ENCODE measurements at places on chromosomes 6 and 20.

- no peak for DNase-seq
Observed at GRCh38 chr6:89214197-89214596, 3.0 kb downstream of the GABRR1 start.

- DNase-seq, result no peak
Observed at GRCh38 chr20:37914672-37915433, 11.9 kb downstream of the VSTM2L start.

- peak; percentile 78 for DNase-seq
Observed at GRCh38 chr6:150915880-150916265, 50.4 kb downstream of the MTHFD1L start.

- DNase-seq, result peak; percentile 33
Observed at GRCh38 chr6:125220712-125221111, 67.1 kb downstream of the TPD52L1 start.

- DNase-seq, result no peak
Observed at GRCh38 chr20:52054123-52054522, 137.5 kb downstream of the ZFP64 start.

DNA sequence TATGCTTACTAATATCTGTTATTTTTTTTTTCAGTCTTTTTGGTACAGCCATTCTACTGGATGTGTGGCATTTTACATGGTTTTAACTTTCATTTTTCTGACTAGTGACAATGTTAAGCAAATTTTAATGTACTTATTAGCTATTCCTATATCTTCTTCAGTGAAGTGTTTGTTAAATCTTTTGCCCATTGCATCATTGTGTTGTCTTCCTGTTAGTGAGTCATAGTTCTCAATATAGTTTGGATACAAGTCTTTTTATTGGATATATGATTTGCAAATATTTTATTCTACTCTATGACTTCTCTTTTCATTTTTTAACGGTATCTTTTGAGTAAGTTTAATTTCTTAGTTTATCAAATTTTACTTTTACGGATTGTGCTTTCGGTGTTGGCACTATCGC is 519.4 kb downstream of the CDKAL1 start:
- peak; percentile 44 for DNase-seq

DNA sequence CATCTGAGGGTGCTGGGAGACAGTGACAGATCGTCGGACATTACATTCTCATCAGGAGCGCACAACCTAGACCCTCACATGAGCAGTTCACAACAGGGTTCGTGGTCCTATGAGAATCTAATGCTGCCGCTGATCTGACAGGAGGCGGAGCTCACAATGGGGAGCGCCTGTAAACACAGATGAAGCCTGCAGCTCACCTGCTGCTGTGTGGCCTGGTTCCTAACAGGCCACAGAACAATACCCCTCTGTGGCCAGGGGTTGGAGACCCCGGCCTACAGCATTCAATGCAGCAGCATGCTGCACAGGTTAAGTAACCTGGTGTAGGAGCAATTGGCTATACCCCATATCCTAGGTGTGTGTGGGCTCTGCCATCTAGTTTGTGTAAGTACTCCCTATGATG is 19.5 kb downstream of the ANKRD60 start:
- DNase-seq, result no peak

GRCh38 chr6:148535976-148536375 is 193.3 kb downstream of the SASH1 start:
- no peak for DNase-seq

- DNase-seq, result no peak
Observed at GRCh38 chr20:25281541-25281991, 33.7 kb downstream of the PYGB start.

DNA sequence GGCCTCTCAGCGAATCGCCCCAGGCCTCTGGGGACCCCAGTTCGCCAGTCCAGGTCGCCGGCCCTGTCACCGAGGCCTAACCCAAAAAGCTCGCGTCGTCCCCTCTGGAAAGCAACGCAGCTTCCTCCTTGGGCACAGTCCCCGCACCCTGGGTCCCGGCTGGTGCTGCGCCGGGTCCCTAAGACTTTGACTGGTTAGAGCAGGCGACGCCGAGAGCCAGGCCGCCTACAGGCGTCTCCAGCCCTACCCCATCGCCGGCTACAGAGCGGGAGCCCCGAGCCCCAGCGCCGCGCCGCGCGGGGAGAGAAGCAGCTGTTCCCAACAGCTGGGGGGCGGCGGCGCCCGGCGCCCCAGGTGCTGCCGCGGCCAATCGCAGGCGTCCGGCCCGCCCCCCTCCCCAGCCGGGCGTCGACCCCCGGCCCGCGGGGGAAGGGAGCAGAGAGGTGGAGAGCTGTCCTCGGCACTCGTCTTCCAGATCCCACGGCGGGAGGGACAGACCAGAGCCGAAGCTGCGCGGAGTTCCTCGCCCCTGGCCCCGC is 540 bp upstream of the RBM24 start:
- DNase-seq, result peak; percentile 11

- DNase-seq, result no peak
Observed at GRCh38 chr6:128357392-128358130, 162.8 kb downstream of the PTPRK start.

- no peak for DNase-seq
Observed at GRCh38 chr6:137105375-137105774, 60.6 kb upstream of the IL20RA start.

DNA sequence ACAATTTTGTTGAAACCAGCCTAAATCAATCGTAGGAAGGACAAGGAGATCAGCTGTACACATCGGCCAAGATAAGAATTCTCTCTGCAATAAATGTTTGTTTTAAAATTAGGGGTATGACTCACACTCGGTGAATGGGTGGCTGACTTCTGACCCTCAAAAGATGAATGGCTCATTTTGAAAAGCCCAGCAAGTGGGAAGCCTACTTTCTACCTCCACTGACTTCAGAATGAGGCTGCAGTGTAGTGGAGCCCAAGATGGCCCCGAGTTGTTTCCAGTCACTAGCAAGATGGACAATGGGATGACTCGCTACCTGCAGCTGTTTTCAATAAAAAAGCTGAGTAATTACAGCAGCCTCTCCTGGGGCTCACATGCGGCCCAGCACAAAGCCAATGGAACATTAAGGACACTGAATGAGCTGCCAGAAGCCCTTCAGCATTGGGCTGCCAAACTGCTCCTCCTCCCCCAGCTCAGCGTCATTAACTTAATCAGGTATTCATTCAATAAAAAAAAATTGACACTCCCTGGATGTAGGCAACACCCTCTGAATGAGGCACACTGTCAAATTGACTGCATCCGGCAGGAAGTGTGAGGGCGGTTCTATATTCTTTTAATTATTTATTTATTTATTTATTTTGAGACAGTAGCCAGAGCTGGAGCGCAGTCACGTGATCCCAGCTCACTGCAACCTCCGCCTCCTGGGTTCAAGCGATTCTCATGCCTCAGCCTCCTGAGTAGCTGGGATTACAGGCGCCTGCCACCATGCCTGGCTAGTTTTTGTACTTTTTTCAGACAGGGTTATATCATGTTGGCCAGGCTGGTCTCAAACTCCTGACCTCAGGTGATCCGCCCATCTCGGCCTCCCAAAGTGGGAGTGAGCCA is 107.3 kb downstream of the GMPR start:
- peak; percentile 65 for DNase-seq

- DNase-seq, result peak; percentile 45
Observed at GRCh38 chr20:43959079-43959919, 44.6 kb downstream of the TOX2 start.

- no peak for DNase-seq
Observed at GRCh38 chr6:117501722-117502121, 19.2 kb downstream of the DCBLD1 start.

- no peak for DNase-seq
Observed at GRCh38 chr20:35640724-35641123, 24.0 kb downstream of the CPNE1 start.

GRCh38 chr20:258963-259362 is 1.4 kb downstream of the DEFB132 start:
- DNase-seq, result peak; percentile 39

- no peak for DNase-seq
Observed at GRCh38 chr6:81777586-81778268, 25.2 kb upstream of the TENT5A start.

DNA sequence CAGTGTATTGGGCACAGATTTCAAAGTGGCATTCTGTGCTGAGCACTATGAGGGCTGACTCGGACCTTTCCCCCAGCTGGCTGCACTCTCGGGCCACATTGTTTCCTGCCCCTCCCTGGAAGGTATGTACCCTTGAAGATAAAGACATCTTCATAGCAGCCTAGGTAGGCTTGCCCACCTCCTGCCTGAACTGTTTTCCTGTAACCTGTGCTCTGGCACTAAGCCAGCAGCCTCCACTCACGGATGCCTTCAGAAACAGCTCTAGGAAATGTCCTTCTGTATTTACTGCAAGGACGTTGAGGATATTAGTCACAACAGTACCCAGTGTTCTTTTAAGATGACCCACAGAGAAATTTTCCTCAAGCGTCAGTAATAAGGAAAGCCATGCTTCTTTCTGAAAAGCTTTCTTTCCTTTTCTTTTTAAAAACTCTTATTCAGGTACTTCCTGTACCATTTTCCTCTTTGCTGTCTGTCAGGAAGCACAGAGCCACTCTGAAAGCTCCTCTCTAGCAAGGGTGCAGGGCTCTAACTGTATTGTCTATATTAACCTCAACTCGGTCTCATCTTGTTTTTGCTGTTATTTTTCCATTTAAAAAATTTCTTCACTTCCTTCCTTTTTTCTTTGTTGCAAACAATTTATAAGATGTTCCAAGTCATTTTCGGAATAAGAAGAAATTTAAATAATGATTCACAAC is 43.5 kb downstream of the TTI1 start:
- DNase-seq, result peak; percentile 11

GRCh38 chr6:125074120-125074519 is 79.5 kb upstream of the TPD52L1 start:
- no peak for DNase-seq

- no peak for DNase-seq
Observed at GRCh38 chr6:38214159-38214558, 394.6 kb downstream of the ZFAND3 start.

DNA sequence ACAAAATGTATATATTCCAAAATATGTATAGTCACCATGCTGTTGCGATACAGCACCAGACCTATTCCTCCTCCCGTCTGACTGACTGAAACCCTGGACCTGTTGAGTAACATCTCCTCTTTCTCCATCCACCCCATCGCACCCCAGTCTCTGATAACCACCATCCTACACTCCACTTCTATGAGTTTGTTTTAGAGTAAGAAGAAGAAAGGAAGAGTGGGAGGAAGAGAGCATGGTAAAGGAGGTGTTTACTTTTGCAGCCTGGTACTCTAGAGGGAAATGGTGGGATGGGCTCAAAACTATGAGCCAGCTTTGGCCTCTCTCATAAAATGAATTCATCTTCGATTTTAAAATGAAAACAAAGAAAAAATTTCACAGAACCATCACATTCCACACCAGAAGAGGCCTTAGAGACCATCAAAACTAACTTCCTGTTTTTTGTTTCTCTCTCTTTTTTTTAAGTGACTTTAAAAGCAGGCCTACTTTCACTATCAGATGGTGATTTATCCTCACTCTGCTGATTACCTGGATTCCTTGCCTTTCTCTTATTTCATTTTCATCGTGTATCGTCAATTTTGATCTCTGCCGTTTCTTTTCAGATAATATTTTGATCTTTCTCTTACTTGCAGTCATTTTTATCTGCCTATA is 16.8 kb upstream of the FUCA2 start:
- no peak for DNase-seq

DNA sequence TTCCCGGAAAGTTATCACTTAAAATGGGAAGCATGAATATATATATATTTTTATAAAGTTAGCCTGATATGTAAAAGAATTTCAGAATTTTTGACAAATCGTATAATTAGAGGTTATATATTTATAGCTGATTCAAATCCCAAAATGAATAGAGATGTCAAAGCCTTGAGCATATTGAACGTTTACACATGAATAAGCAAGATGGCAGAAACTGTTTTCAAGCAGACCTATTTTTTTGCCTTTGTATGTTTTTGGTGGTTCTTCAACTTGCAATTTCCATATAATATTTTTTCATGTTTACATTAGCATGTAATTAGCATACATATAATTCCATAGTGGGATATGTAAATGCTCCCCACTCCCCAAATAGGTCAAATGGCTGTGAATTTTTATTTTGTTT is 189.9 kb downstream of the PRL start:
- no peak for DNase-seq

DNA sequence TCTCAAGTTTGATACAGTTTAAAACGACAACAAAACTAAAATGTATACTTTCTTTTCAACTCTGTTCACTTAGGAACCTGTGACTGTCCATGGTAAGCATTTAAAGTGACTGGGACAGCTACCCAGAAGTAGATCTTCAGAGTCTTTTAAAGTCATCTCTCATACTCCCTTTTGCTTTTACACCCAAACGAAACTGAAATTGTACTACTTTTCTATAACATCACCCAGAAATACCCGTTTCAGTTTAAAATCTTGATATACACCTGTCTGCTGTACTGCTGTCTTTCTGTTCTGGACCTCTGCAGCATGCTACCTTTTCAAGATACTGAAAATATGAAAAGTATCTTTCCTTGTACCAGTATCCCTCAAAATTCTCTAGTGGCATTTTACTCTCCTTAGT is 170.4 kb upstream of the THEMIS start:
- DNase-seq, result no peak
